ENCODE measurements at places on chromosomes 5 and 9. TPM values are rescaled to one million over a fixed set of nuclear protein-coding genes. Genes with fewer than 3 reads are reported as not detected.

DNA sequence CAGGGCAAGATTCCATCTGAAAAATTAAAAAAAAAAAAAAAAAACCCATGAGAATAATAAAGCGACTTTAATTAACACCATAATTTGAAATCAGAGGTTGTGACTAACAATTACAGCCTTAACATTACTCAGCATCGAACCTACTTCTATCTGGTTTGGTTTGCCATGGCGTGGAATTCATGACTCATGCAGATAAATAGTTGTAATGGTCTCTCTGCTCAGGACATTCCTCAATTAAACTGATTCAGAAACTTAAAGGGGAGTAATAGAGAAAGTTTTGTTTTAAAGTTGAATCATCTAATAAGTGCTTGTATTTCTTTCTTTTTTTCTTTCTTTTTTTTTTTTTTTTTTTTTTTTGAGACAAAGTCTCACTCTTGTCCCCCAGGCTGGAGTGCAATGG, 135.5 kb downstream of the SPATA31D1 start:
- DNase-seq, result no peak

GRCh38 chr5:132458651-132459030, 31.9 kb downstream of the IRF1 start:
- no peak for DNase-seq

DNA sequence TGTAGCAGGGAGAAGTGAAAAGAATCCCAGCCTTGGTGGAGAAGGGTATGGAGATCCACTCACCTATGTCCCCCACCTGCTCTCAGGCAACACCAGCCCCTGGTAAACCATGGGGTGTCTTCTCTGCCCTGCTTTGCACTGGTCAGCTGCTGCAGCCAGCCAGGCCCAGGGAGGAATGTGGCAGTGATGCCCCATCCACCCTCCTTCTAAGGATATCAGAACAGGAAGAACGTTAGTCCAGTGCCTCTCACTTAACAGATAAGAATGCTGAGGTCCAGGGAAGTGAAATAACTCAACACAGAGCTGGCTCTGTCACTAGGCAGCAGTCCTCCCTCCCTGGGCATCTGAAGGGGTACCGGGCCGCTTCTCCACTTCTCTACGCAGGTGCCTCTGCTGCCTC, 9.7 kb upstream of the PPIC start:
- DNase-seq, result no peak

GRCh38 chr5:93403141-93403928, 177.7 kb downstream of the NR2F1-AS1 start:
- DNase-seq, result no peak

IRGM gene
- not detected for total RNA-seq

CDH18 gene
- total RNA-seq, result 3.2 TPM

Measured in urinary bladder (tissue), 4 donors.